Naive thymus-derived CD4-positive, alpha-beta T cell (primary cell): ENCODE measurements at places on chromosomes 7 and 10. TPM values are rescaled to one million over a fixed set of nuclear protein-coding genes. Genes with fewer than 3 reads are reported as not detected.

MPP7 gene
- 36.1 TPM for total RNA-seq

RARRES2 gene
- total RNA-seq = not detected

DNA sequence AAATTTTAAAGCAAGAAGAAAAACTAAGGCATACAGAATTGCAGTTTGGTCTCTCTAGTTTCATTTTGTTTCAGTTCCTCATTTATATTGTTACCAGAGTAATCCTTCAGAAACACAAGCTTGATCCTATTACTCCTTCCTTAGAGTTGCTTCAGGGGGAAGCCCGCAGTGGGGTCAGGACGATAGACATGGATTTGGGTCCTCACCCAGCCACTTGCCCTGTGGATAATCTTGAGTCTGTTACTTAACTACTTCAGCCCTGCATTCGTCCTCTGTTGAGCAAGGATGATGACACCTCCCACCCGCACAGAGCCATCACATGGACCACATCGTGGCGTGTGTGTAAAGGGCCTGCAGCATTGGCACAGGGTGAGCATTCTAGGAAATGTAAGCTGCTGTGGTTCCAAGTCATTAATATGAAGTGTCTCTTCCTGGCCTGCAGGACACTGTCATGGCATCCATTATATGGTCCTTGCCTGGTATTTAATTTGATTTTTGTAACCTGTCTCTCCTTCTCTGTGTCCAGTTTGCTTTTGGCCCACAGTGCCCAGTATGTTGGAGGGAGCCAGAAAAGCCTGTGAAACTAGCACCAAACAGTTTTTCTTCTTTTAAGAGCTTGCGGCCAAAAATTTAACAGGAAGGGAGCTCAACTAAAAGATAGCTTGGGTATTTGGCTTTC, 111.2 kb downstream of the EEPD1 start:
- DNase-seq = no peak
- H3K4me3 ChIP-seq = no peak overlapping the region
- H3K4me1 ChIP-seq = no peaks in the 10 kb centered on the region

ACSM6 gene
- not detected for total RNA-seq

DNA sequence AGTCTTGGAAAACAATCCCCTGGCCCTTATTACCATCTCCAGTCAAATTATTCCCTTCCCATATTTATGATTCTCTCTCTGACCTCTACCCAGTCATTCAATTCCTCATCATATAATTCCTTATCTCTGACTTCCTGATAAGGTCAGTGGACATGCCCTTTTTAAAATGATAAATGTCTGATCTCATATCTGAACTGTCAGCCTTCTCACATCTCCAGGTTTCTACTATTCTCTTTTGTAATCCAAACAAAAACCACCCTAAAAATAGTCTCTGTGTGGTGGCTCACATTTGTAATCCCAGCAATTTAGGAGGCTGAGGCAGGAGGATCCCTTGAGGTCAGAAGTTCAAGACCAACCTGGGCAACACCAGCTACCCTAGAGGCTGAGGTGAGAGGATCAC, 11.9 kb downstream of the GSDME start:
- no peaks in the 10 kb centered on the region for H3K27me3 ChIP-seq
- H3K36me3 ChIP-seq = no peaks in the 10 kb centered on the region
- no peaks in the 10 kb centered on the region for H3K4me1 ChIP-seq
- H3K4me3 ChIP-seq = no peak overlapping the region
- no peak overlapping the region for H3K27ac ChIP-seq

- DNase-seq = no peak
- no peak overlapping the region for H3K4me3 ChIP-seq
- H3K36me3 ChIP-seq = no peaks in the 10 kb centered on the region
- H3K27ac ChIP-seq = no peak overlapping the region
Measured at GRCh38 chr7:39269034-39269433, 291.3 kb downstream of the POU6F2 start.

LGI1 gene
- not detected for total RNA-seq
